ENCODE measurements at places on chromosomes 3 and 15.

- DNase-seq: peak; percentile 70
These were observed 36.3 kb upstream of the FBXL22 start for GRCh38 chr15:63560741-63561448.

GRCh38 chr15:41975669-41976068 lies 3.3 kb upstream of the EHD4 start:
- DNase-seq: peak; percentile 5

- no peak for DNase-seq
These were observed 2.1 kb upstream of the DLEC1 start for GRCh38 chr3:38036906-38037305.

DNA sequence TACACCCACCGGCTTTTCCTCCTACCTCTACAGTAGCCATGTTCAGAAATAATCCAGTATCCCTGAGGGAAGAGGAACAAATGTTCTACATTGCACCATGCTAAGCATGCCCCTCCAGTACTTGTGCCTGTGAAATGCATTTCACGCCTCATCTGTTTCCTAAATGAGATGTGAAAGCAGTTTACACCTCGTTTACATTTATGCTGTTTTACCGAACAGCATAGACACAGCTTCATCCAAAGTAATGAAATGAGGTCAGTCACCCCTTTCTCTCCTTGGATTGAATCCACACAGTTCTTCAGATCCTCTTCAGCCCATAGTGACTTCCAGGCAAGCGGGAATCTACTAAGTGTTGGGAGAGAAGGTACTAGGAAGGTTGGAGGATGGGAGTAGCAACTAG lies 514.3 kb downstream of the PDCD6IP start:
- no peak for DNase-seq

DNA sequence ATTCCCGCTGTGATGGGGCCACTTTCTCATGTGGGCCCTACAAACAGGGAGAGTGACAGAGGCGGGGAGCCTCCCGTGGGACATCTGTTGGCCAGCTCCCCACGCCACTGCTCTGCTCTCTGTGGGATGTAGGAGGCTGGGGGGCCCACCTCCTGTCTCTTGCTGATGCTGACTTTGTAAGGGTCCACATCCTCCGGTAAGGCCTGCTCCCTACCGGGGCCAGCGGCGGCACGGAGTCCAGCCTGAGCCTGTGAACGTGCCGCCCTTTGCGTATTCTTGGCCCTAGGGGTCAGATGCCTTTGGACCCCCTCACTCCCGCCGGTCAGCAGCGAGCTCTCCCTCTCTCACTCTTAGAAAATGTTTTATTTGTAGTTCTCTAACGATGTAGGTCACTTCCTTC lies 153.2 kb downstream of the LRRC28 start:
- no peak for DNase-seq

- no peak for DNase-seq
These were observed 29.7 kb upstream of the LIPC start for GRCh38 chr15:58401991-58402649.

GRCh38 chr3:98058244-98058960 lies 23.3 kb upstream of the GABRR3 start:
- DNase-seq: no peak

GRCh38 chr3:36969540-36970432 lies 23.1 kb downstream of the EPM2AIP1 start:
- peak; percentile 50 for DNase-seq

DNA sequence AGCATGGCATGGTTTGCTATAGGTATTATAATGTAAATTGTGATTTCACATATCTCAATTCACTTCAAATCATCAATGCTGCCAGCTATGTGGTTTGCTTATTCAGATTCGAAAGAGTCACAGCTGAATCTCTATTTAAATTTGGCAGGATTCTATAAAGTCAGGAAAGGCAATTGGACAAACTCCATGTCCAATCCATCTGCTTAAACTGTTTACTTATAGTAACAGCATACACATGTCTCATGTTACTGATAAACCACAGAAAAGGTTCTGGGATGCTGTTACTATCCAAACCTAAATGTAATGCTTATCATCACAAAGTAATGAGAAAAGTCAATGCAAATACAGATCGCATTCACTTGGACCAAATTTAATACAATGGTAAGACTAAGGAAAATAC lies 229.7 kb downstream of the ISL2 start:
- no peak for DNase-seq

DNA sequence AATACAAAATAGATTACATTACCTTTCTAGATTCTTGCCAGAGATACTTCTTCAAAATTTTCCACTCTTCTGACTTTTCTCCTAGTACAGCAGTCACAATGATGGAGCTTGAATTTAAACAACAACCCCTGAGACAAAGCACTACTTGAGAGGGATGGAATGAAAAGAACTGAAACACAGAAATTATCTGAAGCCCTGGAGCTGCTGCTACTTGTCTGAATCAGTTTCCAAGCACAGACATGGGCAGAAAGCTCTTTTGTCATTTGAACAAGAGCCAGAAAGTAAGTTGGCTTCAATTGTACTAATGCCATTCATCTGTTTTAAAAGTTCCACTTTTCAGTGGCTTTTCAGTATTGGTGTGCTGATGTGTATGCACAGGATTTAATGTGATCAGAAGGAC lies 718.5 kb upstream of the ARPP21 start:
- no peak for DNase-seq

- no peak for DNase-seq
These were observed 1037.6 kb upstream of the NR2F2 start for GRCh38 chr15:95292785-95293450.

DNA sequence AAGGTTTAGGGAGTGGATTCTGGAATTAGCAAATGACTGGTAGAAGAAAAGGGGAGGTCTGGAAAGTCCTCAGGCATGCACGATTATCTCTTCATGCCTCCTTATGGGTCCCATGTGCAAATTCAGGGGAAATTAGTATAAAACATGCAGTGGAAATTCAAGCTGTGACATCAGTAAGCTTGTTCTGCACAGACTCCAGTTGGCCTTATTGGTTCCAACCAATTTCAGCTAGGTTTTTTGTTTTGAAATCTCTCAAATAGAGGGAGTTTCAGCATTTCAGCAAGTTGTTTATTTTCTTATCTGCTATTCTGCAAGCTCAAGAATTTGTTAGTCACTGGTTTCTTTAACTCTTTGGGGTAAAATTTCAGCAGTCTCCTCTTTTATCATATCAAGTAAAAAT lies 774 bp upstream of the TMCO5A start:
- no peak for DNase-seq

- DNase-seq: no peak
These were observed 127.8 kb downstream of the SYNPR start for GRCh38 chr3:63405882-63406281.

DNA sequence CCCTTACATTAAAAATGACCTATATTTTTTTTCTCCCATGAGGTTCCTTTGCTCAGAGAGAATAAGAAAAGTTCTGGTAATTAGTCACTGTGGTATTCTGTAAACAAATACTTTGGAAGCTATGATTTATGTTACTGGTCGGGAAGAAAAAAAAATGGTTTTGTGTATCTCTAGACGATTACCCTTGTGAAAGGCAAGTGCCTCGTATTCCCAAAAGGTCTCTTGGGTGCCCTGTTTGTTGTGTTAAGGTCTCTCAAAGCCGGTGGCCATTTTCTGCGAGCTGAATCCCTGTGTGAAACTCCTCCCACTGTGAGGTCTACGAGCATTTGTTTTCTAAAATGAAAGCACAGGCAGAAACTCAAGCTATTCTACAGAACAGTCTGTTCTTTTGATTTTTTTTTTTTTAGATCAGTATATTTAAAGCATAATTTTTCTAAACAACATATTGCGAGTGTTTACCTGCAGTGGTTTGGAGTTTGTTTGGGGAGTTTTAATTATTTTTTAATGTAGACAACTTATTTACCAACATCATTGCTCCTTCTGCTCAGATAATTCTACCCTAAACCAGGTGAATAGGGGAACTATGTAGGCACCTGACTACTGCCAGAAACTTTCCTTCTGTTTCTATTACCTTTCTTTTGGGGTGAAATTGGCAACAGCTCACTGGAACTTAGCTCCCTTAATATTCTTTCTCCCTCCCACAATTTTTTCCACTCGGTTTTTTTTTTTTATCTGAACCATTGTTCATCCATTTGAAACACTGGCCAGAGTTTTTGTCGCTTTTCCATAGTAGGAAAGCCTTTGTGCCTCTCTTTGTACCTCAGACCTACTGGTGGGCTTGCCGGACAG lies 44.0 kb downstream of the ZBTB38 start:
- peak; percentile 61 for DNase-seq

DNA sequence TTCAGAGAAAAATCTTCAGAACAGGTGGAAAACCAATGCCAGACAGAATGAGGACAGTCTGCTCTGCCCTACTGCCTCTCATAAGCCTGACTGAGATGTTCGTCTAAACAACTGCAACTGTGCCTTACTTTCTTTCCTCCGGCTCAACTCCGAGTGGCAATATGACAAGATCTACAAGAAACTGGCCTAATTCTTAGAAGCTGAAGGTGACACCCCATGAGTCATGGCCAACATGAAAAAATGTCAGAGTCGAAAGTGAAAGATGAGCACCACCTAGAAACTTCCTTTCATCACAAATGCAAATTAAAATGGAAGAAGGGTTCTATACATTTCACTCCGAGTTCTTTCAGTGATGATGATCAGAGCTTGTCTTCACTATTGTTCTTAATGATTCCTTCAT lies 12.9 kb downstream of the PCYT1A start:
- DNase-seq: peak; percentile 68

GRCh38 chr15:76190751-76191538 lies 120.3 kb downstream of the ETFA start:
- peak; percentile 88 for DNase-seq

DNA sequence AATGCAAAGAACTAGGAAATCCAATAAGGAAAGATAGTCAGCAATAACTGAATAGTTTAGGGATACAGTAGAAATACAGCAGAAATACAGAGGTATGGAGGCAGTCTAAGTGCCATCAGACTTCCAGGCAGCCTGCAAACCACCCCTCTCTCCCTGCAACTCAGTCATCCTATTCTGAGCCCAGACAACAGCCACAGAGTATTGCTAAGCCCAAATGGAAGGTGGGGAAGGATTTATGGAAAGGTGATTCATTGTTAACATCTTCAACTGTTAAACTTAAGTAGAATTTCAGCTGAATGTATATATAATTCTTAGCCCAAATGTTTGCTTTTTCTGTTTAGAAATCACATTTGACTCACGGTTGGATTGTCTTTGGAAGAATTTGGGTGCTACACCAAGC lies 300.4 kb downstream of the RBMS3 start:
- no peak for DNase-seq

- no peak for DNase-seq
These were observed 73.7 kb downstream of the DNAJB8 start for GRCh38 chr3:128392818-128393544.

DNA sequence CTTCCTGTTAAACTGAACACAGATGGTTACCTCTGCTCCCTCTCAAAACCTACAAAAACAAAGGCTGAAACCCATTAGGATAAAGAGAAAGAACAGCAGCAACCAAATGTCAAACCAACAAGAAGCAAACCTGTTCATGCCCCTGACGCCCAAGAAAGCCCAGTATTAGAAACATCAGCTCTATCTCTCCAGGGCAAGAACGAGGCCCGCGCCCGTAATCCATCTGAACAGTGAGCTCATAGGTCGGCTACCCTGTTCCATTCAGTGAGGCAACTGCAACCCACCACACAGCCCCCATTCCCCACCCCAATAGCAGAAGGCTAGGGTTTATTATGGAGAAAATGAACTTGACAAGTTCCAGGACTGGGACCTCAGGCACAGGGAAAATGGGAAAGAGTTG lies 10.0 kb downstream of the LSG1 start:
- DNase-seq: no peak

DNA sequence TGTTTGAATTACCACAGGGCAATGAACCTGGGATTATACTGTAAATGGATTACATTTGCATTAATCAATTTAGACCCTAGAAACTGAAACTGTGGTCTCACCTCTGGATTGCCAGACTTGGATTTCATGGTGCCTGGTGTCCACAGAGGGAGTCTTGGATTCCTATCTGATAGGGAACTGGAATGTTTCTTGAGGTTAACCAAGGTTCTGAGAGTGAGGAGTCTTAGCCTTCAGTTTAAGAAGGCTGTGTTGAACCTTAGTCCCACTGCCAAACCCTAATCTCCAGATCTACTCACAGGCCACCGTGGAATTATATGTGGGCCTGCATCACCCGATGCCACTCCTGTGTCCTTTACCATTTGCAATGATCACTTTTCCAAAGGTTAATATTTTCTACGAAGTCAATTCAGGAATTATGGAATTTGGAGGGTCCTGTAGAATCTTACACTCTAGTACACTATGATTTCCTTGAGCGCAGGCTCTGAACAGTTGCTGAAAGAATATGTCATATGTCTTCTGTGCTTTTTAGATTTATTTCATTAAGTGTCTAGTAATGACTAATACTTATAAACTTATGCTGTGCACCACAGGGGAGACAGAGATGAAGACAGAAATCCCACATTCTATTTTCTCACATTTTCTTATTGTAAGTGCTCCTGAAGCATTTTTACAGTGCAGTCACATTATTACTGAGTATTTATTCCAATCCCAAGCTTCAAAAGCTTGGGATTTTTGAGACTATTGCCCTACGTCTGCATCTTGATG lies 87.9 kb downstream of the EFL1 start:
- DNase-seq: no peak

DNA sequence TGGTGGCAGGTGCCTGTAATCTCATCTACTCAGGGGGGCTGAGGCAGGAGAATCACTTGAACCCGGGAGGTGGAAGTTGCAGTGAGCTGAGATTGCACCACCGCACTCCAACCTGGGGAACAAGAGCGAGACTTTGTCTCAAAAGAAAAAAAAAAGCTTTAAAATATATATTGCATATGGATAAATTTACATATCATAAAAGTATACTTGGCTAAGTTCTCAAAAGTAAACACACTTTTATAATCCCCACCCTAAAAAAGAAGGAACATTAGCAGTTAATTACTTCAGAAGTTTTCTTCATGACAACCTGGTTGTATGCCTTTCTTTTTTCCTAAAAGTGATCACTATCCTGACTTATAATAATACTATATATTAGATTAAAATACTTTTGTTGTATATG lies 369.1 kb upstream of the TPRG1 start:
- no peak for DNase-seq

DNA sequence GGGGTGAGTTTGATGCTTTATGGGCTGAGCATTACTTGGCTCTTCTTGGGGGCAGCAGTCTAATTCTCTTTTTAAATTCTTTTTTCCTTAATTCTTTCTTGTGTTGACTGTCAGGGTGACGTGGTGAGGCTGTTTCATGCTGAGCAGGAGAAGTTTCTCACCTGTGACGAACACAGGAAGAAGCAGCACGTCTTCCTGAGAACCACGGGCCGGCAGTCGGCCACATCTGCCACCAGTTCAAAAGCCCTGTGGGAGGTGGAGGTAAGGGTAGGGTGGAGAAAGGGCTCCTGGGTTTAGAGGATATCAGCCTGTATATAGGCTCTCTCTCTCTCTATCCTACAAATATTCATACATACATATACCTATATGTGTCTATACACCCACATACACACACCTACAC lies 152.3 kb downstream of the ITPR1 start:
- no peak for DNase-seq
